ENCODE measurements at places on chromosomes 16 and 17. TPM values are rescaled to one million over a fixed set of nuclear protein-coding genes. Genes with fewer than 3 reads are reported as not detected.

- DNase-seq: no peak
Observed at GRCh38 chr17:42531455-42532354, 4.3 kb upstream of the NAGLU start.

DNA sequence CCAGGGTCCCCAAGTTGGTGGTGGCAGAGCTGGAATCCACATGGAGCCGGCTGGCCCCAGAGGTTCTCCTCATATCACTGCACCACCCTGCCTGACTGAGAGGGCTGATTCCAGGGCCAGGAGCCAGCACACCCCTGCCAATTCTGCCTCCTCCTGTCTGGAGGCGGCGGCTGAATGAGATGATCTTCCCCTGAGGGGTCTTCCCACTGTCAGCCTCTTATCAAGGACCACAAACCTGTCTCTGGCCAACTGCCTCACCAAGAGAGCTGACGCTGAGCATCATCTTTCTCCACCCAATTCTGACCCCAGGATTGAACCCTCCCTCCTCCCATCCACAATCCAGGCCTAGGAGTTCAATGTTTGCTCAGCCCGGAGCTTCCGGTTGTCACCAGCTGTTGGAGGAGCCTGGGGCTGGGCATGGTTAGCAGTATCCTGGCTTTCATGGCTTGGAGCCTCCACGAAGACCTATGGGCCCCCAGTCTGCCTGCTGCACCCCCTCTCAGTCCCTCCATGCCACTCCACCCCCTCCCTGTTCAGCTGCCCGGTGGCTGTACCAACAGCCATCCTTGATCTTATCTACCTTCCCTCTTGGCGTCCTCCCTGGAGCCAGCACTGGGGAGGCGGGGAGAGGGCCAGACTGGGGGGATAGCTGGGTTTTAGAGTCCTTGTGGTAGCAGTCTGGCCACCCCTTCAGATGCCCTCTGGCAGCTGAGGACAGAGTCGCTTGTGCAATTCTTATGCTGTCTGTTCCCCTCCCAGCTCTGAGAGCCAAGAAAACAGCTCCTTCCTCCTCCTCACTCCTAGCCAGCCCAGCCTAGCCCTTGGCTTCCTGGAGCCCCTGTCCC is 25.6 kb downstream of the ABCC3 start:
- DNase-seq: no peak

DNA sequence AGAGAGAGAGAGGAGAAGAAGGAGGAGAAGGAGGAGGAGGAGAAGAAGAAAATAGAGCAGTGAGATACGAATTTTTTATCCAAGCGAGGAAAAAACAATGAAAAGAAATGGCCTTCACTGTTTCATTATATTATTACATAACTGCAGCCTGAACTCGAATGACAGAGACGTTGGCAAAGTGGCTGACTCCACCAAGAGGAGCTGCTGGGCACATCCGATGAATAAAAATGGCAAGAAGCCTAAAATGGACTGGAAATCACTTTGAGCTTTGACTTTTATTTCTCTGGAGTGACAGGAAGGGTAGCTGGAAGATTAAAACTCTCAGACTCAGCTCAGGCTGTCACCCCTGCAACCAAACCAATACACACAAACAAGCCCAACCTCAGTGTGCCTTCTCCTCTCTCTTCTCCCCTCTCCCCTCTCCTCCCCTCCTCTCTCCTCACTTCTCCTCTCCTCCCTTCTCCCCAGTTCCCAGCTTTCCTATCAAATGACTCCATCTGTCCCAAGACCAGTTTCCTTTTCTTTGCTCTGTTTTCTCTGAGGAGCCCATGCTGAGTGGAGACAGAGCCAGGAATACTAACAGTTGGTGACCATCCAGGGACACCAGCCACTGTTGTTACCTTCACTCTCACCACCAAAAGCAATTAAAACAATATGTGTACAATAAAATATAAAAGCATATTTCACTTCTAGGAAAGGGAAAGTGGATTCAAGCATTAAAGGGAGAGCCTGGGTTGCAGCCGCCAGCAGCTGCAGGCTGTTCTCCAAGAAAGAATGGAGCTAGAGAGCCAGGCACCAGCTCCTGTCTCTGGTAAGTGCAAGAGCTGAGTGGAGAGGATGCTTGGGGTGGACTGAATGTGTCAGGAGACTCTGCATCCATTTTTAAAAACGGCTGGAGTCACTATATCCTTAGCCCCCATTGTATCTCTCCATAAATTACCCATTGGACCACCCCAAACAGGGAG is 51.2 kb downstream of the SOX9 start:
- no peak for DNase-seq

GRCh38 chr17:32256701-32257019 is 9.0 kb upstream of the RHBDL3 start:
- DNase-seq: no peak

DNA sequence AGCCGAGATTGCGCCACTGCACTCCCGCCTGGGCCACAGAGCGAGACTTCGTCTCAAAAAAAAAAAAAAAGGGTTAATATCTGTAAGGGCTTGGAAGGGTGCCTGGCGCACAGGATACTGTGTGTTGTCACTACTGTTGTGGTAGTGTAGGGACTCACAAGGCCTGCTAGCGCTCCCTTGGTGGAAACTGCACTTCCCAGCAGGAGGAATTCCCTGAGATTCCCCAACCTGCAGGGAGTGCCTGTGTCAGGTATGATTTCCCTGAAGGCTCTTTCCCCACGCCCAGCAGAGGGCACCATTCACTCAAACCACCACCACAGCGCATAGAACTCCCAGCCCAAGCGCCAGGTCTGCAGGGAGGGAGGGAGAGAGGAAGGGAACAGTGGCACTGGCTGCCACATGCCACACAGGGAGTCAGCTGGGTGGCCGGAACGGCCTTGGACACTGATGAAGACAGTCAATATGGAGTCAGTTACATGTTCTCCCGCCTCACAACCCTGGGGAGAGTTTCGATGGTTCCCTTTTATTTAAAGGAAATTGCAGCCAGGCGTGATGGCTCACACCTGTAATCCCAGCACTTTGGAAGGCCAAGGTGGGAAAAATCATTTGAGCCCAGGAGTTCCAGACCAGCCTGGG is 32.7 kb upstream of the CDH1 start:
- DNase-seq: peak; percentile 35

GRCh38 chr16:4624015-4624826 is at the start of gene MGRN1:
Gene MGRN1 (plus strand): TSS chr16:4624826. CDS start chr16:4624961, 135 bp downstream.
- peak; percentile 96 for DNase-seq

TRIM25 gene
- polyA plus RNA-seq: 26.1 TPM

PPL gene
- polyA plus RNA-seq: 39.9 TPM

IRF8 gene
- polyA plus RNA-seq: 3.9 TPM

TEKT1 gene
- 0.62 TPM for polyA plus RNA-seq
